ENCODE measurements at places on chromosomes 1 and 21.

DNA sequence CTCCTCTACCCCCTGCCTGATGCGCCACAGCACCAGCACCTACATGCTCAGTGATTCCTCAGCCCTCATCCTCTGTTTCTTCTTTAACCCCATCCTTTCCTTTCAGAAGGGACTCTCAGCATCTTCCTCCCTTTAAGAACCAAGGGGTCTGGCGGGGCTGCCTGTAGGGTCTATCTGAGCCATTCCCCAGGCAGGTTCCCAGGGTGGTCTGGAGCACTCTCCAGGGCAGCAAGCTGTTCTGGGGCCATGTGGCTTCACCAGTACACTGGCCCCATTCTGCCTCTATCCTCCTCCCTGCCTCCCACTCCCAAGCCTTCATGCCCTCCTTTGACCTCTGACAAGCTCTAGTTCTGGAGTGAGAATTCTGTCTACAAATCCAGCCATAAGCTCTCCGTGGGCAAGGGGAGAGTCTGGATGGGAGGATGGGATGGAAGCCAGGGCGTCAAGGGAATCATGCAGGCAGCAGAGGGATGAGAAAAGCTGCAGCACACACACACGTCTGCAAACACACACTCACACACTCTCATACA, 10.4 kb downstream of the BATF3 start:
- DNase-seq, result no peak

DNA sequence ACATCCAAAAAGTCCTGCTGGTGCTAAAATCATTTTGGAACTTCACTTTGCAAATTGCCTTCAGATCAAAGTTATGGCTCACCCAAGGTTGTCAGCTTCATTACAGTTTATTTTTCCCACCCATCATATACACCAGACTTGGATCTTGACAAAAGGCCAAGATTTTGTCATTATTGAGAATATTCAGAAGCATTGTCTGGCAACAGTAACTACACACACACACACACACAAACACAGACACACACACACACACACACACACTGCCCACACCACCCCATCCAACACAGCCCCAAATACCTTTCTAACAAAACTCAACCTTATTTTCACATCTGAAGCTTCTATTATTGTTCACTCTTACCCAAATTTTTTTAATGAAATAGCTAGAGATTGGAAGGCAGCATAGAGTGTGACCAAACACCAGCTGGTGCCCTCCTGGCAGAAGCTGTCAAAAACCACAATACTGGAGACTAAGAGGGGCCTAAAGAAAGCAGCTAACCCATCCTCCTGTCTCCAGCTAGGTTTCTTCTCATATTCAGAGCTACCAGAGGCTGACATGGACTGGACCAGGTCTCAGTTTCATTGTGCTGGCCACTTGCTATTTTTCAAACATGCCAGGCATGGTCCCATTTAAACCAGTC, 139.1 kb upstream of the ZC3H11B start:
- DNase-seq, result no peak

- no peak for DNase-seq
These were observed 34.9 kb downstream of the FOXO6 start for GRCh38 chr1:41396084-41396483.

- DNase-seq, result no peak
These were observed 42.6 kb downstream of the FAF1 start for GRCh38 chr1:50917138-50918137.

- no peak for DNase-seq
These were observed 105.7 kb downstream of the PRDM16 start for GRCh38 chr1:3174487-3175247.

DNA sequence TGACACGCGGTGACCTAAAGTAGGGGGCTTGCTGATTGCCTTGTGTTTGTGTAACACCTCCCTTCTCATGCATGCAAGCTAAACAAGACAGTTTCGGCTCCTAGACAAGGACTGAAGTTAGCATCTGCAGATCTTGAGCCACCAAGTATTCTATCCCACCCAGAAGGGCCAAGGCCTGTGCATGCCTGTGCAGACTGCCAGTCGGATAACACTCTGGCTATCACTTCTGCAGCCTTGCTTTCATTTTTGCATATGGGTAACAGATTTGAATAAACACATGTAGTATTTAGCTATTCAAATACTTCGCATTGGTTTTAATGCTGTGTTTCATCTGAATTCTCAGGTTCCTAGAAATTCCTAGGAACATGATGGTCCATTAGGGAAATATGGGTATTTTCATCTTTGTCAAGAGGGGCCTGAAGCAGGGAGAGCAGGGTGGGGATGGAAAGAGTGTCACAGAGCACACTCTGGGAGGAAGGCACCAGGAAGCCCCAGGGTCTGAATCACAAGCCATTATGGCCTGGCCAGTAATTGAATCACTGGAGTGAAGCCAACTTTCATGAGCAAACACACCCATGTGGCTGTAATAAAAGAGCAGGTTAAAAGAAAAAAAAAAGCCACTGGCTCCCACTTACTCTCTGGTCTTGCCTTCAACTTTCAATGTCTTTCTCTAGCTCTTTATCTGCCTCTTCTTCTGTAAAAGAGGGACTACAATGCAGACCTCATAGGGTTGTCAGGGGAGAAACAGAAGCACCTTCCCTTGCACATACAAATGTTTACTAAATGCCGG, 28.3 kb downstream of the GADD45A start:
- no peak for DNase-seq

DNA sequence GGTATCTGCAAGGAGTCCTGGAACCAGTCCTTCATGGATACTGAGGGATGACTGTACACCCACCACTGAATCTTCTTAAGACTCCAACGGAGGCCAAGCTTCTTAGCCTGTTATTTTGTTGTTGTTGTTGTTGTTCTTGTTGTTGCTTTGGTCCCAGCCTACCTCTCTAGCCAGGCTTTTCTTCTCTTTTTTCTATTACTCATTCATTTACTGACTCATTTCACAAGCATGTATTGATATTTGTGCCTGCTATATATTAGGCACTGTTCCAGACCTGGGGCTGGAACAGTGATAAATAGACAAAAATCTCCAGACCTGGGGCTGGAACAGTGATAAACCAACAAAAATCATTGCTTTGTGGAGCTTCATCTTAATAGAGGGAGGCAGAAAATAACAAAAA, 20.4 kb downstream of the CENPF start:
- DNase-seq, result no peak

DNA sequence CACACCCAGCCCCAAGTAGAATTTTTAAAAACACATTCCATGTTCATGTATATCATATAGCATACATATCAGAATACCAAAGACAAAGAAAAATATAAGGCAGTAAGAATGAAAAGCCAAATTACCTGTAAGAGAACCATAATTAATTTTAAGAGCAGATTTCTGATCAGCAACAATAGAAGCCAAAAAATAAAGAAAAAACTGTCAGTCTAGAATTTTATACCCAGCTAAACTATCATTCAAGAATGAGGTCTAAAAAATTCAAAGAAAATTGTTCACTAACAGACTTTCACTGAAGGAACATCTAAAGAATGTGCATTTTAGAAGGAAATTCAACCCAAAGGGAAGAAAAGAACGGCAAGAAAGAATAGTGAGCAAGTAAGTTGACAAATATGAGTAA, 10.6 kb upstream of the FUCA1 start:
- no peak for DNase-seq

GRCh38 chr1:110540891-110541685, 22.1 kb upstream of the KCNA10 start:
- no peak for DNase-seq

DNA sequence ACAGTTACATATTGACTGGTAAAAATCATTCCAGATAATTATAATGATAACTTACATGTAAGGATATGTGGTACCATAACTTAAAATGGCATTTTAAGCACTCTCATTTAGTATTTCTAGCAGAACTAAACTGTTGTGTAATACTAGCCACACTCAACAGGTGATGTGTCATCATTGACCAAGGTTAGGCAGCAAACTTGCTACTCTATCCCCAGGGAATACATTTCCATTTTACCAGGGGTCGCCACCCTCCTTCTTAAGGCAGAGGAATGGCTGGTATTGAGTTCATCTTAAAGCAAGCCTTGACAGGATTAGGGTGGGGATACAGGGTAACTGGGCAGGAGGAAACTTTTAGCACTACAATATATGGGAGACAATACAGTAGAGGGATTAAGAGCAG, 259.8 kb upstream of the CAMK1G start:
- DNase-seq, result no peak

DNA sequence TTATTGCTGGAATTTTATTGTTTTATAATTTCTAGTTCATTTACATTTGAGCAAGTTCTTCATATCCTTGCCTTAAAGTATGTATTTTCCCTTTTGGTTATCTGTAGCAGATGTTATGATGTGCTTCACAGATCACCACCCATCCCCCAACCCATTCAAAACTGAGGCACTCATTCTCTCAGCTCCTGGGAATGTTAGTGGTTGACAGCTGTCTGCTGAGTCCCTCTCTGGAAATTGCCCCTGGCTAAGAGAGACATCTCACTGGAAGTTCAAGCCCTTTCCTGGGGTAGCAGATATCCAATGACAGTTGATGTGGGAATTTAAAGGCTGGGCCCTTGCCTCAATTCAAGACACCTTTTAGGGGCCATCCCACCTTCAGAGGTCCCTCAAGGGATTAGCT, 4.3 kb upstream of the DPYD start:
- no peak for DNase-seq

DNA sequence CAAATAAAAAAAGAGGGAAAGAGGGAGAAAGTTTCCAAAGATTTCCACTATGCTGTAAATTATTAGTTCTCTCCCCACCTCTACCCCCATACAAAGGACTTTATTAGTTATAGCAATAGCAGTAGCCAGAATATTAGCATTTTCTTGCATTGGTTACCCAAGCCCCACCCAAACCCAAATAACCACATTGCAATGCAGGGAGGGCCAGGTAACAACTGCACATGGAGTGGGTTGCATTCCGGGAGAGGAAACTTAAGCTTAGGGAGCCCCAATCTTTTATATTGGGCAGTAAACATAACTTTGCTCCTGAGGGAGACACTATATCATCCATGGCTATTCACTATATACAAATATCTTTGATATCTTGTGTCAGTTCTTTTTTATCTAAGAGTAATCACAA, 6.0 kb downstream of the ADIPOR1 start:
- DNase-seq, result no peak

DNA sequence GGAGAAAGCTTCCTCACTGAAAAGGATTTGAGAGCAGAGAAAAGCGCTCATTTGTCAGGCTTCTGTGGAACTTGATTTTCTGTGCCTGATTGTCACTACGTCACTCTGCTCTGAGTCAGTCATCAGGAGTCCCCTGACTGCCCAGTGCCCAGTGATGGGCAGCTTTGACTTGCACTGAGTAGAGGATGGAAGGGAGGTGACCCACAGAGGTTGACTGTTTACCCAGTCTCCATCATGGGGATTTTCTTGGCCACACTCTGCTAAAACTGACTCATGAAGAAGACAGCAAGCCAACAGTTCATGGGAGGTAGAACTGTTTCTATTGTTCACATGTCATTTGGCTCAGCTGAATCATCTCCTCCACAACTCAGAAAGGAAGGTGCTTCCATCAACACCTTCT, 82.1 kb upstream of the DUSP10 start:
- no peak for DNase-seq

DNA sequence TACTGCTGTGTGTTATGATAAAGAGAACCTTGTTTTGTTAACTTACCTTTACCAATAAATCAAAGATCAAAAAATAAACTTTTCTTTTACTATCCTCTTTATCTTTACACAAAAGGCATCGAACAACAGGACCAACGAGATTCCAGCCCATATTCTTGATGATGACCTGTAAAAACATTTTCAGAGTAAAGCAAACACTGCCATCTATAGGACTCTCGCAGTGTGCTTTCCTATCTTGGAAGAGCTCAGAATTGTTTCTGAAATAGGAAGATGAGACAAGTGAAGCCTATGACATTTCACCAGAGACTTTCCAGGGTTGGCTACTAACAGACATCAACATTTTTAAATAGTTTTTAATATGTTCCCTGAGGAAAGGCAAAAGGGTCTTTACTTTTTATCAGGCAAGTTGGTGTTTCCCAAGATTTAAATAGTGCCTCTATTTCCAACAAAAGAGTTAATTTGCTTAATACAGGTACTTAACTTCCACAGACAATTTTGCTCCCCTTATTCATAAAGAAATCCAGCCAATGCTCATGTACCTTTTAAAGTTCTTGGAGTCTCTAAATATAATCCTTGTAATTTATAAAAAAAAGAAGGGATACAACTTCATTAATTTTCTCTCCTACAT, 7.3 kb downstream of the GLMN start:
- DNase-seq, result no peak

DNA sequence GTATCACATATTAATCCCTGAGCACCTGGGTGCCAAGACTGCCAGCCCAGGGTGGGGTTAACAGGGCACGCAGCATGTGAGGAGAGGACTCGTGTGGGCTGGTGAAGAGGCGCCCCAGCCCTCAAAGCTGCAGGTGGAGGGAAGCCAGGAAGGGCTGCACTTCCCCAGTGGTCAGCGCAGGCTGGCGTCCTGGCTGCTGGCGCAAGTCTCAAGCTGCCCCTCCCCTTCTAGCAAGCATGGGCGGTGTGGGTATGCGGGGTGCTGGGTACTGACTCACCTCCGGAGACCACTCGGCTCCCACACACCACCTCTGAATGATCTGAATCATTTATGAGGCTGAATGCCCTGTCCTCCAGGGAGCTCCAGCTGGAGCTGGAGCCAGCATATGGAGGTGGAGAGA, 44.0 kb downstream of the EIF2D start:
- no peak for DNase-seq

DNA sequence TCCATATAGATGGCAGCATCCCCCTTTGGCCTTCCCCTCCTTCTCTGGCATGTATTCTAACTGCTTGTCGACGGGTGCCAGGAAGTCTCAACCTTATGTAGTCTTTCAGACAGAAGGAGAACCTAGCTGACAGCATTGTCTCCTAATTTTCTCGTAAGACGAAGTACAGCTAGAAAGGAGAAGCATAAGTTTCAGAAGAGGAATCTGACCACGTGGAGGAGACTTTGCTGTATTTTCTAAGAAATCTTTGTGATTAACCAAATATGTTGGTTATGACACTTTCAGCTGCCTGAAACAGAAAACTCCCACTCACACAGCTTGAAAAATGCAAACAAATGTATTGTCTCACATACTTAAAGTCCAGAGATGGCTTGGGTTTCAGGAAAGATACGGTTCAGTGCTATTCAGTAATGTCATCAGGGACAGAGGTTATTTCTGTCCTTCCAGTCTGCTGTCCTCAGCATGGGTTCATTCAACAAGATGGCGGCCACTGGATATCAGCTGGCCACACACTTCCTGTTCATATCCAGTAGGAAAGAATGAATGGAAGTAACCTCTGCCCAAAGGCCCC, 109.5 kb upstream of the ZNF648 start:
- DNase-seq, result no peak

DNA sequence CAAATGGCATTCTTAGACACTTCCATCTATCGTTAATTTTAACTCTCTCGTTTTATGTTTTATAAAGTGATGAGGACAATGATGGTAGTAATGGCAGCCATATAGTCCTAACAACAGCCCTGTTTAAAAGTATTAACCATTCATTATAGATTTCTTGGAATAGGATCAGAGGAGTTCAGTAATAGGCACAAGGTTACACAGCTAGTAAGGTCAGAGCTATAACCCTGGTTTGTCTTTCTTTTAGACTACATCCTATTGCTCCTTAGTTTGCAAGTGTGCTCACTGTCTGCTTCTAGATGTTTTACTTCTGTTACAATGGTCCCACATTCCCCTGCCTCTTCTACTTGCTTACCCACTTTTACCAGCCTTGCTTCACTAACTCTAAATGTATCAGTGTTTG, 50.9 kb downstream of the TLCD4 start:
- DNase-seq, result no peak
